ENCODE measurements at places on chromosomes 3 and 15.

- DNase-seq: no peak
These were observed 58.5 kb downstream of the DUT start for GRCh38 chr15:48389691-48390143.

- no peak for DNase-seq
These were observed 342.0 kb downstream of the RORA start for GRCh38 chr15:60887139-60887538.

DNA sequence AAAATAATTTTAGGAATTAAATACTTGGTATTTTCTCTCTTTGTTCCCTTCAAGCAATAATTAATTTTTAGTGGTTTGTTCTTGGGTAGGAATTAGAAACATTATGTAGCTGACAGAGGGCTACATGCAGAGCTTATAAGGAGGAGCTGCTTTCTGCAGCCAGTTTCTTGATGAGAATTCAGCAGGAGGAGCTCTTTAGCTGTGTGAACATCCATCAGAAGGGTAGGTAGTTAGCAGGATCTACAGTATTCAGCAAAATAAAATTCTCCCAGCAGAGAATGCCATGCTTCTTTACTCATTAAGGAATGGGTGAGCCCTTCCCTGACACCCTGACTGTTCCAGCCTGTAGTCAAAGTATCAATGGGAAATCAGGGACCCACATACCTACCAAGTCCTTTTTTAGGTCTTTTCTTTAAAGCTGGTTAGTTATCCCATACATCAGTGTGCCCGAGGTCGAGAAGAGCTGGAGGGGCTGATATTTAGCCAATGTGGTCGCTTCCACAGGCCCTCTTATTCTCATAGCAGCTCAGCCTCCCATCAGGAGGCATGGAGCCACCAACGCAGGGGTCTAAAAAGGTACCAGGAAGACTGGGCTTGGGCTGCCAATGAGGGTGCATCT lies 54.0 kb downstream of the KCNAB1 start:
- DNase-seq: no peak

DNA sequence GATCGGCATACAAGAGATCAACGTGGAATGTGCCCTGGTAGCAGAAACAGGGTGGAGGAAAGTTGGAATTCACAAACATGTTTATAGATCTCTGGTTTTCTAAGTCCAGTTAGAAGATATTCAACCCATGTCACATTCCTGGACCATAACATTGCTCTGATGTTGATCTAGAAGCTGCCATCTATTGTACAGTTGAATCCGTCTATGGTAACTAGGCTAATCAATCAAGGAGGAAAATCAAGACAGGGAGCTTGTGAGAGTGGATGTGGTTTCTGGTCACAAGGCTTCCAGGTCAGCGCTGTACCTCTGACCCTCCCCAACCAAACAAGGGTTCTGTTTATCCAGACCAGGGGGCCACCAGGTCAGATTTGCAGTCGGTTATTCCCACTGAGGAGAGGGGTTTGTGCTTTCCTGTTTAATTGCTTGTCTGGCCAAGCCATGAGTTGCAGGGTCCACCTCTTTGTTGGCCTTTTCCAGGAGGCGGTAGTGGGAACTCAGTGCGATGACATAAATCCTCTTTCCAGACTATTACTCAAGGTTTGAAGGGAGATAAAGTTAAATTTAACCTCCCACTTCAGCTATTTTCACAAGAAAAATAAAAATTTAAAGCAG lies 130.3 kb downstream of the SLCO3A1 start:
- DNase-seq: no peak

DNA sequence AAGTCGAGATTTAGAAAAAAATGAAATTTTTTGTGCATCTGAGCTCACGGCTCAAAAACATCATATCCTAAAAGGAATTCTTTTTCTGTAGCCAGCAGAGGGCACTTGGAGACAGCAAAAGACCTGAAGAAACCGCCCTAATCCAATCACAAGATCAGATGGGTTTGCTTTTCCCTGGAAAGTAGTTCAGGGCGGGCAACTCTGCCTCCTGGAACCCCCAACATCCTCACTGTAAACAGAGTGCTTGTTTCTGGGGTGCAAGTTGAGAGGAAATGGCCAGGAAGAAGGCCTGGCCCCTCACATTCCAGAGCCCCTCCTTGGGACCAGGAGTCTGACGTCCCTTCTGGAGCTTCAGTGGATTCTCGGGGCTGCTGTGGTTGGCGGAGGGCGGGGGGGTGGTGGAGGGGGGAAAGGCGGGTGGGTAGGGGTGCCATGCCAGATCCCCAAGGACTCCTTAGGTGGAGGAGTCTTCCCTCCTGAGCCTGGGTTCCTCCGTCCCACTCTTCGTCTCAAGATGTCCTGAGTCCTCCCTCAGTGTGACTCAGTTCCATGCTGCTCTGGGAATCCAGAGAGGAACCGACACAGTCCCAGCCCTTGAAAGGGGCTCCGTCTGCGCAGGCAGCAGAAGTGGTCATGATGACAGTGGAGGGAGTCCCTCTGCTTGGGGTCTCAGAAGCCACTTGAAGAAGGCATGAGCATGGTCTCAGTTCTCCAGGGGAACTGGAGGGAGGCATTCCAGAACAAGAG lies 35.9 kb downstream of the CCK start:
- DNase-seq: no peak

DNA sequence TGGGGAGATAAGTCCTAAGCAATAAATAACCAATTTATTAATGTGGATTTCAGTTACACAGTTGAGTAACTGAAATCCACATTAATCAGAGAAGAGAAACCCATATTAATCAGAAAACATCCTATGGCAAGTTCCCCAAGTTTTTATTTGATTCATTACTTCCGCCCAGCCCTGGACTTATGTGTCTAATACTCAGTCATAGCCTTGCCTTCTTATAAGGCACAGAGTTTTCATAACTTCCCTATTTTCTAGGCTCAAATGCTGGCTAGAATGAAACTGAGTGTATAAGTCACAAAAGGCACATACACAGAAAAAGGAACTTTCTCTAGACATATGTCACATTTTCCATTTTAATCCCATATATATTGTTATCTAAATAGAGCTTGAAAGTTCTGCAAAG lies 28.8 kb downstream of the CD47 start:
- DNase-seq: no peak

GRCh38 chr3:97712919-97713318 lies 51.6 kb upstream of the ARL6 start:
- no peak for DNase-seq

DNA sequence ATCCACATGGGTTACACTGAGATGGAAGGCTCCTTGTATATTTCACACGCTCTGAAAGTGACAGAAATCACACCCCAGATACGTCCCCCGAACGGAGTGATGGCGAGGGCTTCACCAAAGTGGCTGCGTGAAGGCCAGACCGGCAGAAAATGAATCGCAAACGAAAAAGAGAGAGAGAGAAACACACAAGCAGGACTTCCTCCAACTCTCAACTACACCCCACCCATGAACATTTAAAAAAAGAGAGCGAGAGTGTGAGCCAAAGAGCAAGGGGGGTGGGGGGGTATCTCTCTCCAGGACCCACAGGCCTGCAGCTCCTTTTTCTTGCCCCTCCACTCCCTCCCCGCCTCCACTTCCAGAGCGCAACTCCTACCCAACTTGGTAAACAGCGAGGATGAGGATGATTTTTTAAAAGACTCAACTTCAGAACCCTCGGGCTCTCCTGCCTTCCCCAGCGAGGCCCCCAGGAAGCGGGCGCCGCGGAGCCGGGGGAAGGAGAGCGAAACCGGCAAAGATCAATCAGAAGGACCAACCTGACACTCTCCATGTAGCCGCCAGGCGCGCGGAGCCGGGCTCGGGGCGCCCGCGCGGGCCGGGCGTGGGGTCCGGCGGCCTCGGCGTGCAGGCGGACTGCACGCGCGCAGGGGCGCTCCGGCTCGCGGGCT lies 519.1 kb downstream of the FOXP1 start:
- DNase-seq: peak; percentile 36

DNA sequence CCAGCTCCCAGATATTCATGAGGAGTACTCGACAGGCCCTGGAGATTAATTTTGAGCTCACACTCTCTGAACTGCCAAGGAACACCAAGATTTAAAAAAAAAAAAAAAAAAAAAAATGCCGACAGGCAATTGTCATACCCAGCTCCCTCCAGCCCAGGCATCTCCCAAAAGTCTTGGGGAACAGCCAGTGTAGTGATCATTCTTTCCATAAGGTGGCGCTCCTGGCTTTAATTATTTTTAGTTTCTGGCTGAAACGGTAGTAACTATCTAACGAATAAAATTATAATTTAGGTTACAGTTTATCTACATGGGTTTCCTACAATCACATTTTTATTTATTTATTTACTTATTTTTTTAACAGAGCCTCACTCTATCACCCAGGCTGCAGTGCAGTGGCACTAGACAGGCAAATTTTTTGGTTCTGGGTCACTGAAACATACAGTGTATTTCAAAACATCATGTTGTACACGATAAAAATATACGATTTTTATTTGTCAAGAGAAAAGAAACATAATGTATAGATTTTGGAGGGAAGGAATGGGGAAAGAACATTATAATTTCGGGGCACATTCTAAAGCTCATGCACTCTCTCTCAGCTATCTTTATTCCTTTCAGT lies 157.3 kb downstream of the ADAMTS9 start:
- DNase-seq: no peak

DNA sequence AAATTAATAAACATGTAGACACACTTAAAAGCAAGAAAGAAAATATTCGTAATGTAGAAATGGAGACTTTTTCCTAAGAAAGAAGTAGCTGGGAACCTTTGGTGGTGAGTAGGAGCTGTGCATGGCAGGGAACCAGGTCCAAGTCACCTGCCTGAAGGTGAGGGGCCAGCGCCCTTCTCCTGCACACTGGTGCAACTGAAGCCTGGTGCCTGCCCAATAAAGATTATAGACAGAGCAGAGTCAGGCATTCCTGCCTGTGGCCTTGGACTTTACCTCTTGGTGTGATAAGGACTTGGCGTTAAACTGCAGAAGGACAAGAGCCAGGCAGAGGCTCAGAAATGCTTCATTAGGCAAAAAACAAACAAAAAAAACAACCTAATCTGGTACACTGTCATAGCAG lies 14.2 kb downstream of the CFAP91 start:
- no peak for DNase-seq

DNA sequence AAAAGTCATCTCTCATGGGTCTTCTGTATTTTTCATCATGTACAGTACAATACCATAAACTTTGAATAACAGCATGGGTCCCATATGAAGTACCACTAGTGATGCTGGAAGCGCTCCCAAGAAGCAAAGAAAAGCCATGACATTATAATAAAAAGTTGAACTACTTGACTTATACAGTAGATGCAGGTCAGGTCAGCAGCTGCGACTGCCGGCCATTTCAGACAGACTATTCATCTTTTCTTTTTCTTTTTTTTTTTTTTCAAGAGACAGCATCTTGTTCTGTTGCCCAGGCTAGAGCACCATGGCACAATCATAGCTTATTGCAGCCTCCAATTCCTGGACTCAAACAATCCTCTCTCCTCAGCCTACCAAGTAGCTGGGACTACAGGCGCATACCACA lies 10.2 kb downstream of the RAF1 start:
- DNase-seq: no peak

DNA sequence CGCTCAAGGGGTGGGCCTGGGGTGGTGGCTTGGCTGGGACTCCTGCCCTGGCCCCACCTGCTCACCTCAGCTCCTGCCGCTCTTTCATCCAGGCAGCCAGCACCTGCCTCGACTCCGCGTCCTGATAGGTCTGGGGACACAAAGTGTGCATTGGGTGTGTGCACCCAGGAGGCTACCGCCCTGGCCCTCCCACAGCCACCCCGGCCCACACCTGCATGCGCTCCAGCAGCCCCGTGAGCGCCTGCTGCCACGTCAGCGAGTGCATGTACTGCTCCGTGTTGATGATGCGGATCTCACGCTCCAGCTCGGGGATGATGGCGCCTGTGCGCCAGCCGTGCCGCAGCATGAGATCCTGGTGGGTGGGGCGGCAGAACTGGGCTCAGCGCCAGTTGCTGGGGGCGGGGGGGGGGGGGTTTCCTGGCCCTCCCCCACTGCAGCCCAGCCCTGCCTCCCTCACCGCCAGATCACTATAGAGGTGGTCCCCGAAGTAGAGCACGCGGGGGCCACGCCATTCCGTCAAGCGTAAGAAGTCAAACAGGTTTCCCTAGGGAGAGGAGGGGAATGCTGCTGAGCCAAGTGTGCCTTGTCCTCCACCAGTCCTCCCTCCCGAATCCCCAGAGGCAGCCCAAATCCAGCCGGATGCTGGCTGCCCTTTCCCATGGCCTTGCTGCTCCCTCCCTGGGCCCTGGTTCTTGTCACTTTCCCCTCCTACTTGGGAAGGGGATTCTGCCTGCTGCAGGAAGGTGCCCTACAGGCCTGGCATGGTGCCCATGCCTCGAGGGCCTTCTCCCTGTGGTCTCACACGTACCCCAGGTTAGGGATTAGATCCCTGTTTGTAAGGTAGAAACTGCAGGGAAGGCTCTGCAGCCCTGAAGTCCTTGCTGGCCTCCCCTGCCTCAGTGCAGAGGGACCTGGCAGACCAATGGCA lies 8.6 kb downstream of the NT5DC2 start:
- DNase-seq: no peak

- DNase-seq: no peak
These were observed 45.7 kb downstream of the RLBP1 start for GRCh38 chr15:89175617-89176191.

DNA sequence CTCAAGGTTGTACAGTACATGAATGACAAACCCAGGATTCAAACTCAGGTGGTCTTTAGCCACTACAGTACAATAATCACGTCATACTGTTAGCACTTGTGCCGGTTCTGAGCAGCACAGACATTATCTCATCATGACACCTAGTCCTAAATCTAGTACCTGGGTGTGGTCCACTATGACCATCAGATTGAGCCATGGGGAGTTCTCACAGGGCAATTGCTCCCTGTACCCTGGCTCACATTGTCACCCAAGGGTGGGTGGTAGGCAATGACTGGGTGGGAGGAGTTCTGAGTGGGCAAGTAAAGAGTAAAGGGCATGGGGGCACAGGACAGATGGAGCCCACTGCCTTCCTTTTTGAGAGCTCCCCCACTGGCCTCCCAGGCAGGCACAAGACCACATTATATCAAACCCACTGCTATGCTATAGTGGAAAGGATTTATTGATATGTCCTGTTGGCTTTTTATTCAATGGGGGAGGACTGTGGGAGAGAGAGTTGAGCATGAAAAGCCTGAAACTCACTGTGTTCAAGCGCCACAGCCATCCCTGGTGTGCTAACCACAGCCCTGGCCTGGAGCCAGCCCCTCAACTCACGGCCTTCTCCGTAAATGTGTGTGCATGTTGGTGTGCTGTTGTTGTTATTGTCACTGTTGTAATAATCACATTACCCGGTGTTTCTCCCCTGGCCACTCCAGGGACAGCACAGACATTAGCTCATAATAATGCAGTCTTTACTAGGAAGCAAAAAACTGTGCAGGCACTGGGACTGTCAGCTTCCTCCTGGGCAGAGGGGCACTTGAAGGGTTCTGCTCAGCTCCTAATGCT lies 27.3 kb downstream of the ADCY5 start:
- no peak for DNase-seq

- DNase-seq: no peak
These were observed 14.2 kb downstream of the MEIS2 start for GRCh38 chr15:37086120-37086519.

Measured in activated T-cell treated with anti-CD3 and anti-CD28 coated beads for 4 hours (primary cell).